Right forelimb (tissue), 1 donor: ENCODE measurements at places on chromosomes 2 and 18.

DNA sequence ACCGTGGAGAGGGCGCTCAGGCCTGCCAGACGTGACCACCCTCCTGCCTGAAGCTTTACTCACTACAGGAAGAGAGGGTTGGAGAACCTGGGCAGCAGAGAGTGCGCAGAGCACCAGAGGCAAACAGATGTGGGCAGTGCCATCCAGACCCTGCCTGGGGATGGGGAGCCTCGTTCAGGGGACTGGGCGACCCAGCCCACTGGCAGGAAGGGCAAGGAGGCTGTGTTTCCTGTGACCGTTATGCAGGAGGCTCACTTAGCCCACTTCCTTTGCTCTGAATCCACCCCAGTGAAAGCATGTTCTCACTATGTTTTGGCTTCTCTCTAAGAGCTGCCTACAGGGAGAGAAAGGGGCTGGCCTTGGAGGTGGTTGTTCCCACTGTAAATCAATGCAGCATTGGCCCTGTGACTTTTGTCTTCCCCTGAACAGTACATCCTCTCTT lies 23.0 kb upstream of the ACKR3 start:
- DNase-seq = no peak

- no peak for DNase-seq
These were observed 49.0 kb downstream of the PIAS2 start for GRCh38 chr18:46868169-46868921.

- no peak for DNase-seq
These were observed 37.4 kb downstream of the ARL4C start for GRCh38 chr2:234459401-234460009.

DNA sequence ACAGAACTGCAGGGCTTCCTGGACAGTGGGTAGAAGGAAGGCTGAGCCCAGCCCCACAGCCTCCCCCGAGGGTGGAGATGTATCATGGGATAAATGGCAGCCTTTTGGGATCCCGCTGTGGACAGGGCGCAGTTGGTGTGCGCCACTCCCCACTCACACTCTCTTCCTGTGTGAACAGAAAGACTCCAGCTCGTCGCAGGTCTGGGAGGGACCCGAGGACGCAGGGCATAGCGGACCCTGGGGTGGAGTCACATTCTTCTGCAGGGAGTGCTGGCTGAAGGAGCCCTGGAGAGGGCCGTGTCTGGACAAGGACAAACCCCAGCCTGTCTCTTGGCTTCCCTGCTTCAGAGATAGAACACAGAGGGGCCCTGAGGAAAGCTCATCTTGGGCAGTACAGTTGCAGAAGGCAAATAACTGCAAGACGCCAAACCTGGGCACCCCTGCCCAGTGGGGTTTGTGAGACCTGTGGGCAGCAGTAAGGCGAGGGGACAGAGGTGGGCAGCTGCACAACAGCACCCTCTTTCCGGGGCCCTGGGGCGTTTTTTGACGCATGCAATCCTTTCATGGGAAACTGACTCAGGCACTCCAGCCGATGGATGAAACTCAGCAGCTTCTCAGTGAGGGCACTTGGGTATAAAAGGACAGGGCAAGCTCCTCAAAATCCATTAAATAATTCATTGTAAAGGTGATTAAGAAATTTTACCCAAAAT lies 101.9 kb downstream of the USP40 start:
- DNase-seq = no peak

- no peak for DNase-seq
These were observed 219.8 kb upstream of the SPHKAP start for GRCh38 chr2:228401065-228401912.

DNA sequence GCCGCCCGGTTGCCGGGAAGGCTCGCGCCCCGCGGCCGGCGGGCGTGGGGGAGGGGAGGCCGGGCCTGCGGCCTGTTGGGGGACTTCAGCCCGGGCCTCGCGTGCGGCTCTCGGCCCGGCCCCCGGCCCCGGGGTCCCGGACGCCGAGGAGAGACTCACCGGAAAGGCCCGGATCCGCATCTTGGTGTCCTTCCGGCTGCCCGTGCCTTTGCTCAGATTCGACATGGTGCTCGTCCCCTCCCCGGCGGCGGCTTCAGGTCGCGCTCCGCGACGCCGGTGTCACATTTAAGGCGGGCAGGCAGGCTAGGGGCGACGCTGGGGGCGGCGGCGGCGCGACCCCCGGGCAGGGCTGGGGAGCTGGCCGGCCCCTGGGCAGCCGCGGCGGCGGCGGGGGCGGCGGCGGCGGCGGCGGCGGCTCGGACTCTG lies 365 bp downstream of the CUL3 start:
- no peak for DNase-seq

DNA sequence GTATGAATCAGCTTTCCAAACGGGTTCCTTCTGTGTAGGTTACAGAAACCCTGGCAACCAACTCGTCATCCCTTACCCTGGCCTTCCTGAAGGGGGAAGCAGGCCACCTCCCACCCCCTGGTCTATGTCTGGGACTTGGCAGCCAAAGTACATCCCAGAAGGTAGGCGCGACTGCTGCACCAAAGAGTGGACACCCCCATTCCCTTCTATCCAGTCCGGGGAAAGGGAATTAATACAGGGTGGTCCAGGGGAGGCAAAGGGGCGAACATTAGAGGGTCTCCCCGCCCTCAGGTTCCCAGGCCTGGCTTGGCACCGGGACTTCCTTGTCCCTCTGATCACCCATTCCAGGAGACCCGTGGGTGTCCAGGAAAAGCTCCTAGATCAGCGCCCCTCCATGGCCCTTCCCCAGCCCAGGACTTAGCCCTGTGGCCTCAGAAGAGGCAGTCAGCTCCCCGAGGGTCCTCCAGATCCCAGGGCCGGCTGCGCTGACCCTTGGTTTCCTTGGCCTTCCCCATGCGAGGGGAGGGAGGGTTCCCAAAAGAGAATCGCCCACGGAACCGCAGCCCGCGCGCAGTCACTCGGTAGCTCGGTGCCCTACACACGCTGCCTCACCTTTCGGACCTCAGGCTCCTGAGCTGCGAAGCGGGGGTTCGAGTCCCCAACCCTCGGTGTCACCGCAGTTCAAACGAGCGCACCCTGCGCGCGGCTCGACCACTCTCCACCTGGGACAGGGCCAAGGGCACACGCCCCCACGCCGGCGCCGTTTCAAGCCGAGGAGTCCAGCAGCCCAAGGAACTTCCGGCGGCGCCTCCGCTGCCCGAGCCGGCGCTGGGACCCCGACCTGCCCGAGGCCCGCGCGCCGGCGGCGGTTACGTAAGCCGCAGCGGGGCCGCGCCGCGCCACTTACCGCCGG lies at the start of gene PER2:
PER2 (minus strand) TSS at position 874 of the 913 bp plus-strand sequence. CDS start 10,674 bp downstream, outside the sequence.
- peak; percentile 73 for DNase-seq
